ENCODE measurements at places on chromosomes 2 and 18.

- no peak for DNase-seq
Measured at GRCh38 chr18:78699499-78699898, 280.1 kb upstream of the SALL3 start.

DNA sequence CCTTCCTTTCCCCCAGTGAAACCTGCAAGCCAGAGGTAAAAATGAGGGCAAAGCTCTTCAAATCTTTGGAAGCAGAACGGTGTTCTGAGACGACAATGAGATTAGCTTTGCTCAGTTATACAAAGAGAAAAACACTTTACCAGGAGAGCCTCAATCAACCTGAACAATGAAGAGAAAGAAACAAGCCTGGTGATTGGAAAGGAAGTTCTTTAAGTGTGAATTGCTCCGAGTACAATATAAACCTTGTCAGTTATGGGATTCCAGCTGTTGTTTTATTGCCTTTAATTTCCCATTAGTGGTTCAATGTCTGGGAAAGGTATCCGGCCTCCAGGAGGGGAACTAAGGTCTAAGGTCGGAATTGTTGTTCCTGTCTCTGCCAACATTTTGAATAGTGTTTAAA is 901.6 kb downstream of the EPHA4 start:
- no peak for DNase-seq

GRCh38 chr2:20179466-20179754 is 45.5 kb downstream of the SDC1 start:
- DNase-seq, result no peak

DNA sequence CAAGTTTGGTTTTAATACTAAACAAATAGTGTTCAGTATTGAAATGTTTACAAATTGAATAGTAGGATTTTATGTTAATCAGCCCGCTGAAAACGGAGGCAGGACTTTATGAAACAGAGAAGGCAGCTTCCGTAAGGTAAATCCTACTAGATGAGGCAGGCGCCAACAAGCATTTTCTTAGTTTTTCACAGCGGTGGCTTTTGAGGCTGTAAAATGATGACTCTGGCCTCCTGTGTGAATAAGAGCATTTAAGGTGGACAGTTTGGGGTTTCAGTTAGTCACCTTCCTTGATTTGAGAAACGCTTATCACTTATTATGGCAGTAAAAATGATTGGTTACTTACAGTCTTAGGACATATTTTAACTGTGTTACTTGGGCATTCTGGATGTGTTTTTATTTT is 212.9 kb downstream of the PTGR3 start:
- DNase-seq, result no peak

DNA sequence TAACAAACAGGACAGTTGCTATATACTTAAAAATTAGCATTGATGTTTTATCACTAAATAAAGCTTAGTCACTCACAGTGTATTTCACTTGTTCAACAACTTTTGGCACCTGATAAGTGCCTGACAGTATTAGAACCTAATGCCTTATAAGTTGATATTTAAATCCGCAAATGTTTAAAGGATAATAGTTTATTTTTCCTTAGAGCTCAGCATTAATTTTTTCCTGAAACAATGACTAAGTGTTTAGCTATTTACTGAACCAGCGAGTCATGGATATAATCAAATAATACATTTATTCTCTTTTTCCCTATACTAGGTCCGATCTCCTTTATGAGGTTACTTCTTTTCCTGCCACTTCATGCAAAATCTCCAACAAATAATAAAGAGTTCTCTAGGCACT is 146.0 kb upstream of the PGAP1 start:
- DNase-seq, result no peak

- no peak for DNase-seq
Measured at GRCh38 chr2:152565884-152566727, 151.2 kb downstream of the PRPF40A start.

DNA sequence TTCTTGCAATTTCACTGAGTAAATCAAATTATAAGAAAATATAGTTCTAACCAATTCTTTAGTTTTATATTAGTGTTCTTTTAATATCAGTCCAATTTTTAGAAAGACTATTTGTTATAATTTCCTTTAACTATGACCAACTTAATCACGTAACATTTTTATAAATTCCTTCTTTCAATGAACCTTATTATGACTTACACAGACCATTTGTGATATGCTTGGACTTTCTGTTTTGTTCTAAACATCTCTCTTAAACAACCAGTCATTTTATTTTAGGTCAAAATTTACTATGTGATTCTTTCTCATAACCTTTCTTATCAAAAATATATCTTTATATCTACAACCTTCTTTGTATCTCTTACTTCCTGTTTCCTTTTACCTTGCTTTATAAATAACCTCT is 39.5 kb upstream of the DYNAP start:
- no peak for DNase-seq

DNA sequence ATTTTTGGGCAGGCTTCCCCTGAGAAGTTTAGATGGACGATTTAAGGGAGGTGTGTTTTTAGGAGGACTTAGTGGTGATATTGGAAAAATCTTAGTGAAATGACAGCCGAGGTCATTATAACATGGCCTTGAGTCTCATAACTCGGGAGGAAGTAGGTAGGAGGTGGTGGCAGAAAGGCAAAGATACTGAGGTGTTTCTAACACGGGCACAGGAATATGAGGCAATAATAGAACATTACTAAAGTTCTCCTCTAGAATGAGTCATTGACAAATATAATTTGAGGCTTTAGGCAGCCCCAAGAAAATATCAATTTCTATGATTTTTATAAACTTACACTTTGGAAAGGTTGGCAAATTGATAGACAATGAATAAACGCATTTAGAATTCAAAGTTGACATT is 146.1 kb upstream of the ZEB2 start:
- no peak for DNase-seq

- DNase-seq, result no peak
Measured at GRCh38 chr2:222572264-222572721, 83.6 kb downstream of the FARSB start.

DNA sequence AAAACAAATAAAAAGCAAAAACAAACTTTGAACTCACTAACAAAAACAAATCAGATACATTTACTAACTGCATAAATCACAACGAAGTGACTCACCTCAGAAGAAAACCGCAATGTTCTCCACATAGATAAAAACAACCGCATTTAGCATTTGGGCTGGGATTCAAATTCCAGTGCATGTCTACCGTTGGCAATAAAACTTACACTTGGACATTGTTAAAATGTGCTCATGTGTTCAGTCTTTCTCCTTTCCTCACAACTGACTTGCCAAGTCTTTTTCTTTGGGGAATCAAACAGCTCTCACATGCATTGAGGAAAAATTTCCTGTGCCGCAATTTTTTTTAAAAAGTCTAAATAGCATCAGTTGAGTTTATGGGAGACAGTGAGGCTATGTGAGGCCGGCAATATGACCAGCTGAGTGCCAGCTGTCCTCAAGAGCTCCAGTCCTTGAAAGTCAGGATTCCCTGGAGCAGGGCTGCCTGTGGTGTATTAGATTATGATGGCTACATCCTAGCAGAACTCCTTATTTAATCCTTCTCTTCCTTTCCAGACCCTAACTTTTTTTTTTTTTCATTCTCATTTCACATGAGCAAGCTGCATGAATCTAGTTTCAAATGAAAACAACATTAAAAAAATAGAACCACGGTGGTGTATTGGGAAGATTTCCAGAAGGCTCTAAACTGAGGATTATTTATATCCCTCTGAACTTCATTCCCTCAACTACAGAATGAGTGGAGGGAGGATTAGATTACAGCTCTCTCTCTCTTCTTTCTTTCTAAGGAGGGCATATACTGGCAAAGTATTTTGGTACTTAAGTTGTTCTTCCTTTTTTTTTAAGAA is 70.2 kb upstream of the MEIS1 start:
- no peak for DNase-seq

DNA sequence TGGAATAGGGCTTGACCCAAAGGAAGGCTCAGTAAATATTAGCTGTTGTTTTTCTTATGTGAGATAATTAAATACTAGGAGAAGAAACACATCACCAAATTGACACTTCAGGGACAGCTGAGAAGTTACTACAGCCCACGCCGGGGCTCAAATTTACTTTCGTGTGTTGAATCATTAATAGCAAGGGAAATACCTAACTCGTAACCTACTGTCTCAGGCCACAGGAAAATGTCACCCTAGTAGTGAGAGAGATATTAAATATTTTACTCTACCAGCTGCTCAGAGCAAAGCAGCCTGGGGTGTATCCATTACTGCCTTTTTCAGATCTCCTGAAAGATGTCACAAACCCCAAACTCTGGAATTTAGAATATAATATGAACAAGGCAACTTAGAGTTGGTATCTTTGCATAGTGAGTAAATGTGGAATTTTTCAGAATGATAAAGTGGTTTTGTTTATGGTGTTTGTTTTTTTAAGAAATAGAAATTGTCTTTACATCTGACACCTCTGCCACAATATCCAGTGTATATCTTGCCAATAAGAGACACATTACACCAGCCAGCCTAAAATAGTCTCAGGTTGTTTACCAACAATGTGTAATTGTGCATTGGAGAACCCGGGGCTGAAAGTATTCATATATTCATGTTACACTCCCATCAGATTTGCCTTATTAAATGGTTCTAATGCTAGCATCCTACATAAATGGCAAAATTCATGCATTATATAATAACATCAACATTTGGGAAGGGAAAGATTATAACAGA is 48.4 kb downstream of the ATP8B1 start:
- no peak for DNase-seq

DNA sequence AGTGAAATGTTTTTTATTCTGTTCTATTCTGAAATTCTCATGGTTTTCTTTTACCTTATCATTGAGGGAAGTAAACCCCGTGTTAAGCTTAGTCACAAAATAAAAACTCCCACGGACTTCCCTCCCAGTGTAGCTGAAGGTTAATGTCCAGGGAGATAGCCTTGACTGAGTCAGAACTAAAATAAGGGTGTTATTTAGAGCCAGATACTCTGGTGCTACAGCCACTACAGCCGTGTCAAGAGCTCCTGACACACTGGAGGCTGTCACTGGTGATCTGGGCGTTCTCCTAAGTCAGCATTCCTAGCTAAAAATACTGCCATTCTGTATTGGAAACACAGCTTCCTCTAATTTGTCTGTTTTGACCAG is 82.0 kb upstream of the RANBP2 start:
- DNase-seq, result no peak

- DNase-seq, result no peak
Measured at GRCh38 chr2:60355849-60356261, 197.6 kb downstream of the BCL11A start.

- DNase-seq, result no peak
Measured at GRCh38 chr2:116132833-116133232, 1681.7 kb upstream of the DDX18 start.

- DNase-seq, result no peak
Measured at GRCh38 chr2:121129692-121130091, 155.3 kb downstream of the TFCP2L1 start.

DNA sequence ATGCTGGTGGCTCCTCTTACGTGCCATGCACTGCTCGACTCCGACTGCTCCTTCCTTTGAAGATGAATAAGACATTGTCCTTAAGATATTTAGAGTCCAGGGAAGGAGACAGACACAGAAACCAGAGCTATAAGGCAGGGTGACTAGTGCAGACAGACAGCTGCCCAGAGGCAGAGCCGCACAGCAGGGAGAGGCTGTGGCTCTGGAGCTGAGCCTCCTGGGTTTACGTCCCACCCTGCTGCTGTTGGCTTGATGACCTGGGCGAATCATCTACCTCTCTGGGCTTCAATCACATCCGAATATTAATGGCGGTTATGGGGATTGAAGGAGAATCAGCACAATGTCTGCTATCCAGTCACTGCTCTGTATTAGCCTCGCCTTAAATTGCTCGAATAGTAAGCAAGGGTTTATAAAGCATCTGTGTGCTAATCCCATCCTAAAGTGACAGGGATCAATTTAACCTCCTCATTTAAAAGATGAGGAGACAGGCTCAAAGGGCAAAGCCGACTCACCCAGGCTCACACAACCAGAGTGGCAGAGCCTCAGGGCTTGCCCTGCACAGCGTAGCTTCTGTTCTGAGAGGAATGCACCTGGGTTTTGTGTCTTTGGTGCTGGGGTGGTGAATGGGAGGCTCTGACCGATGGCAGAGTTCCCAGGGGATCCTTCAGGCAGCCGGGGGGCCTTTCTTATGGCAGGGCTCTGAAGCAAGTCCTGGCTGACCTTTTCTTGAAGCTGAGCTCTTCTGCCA is 284.1 kb downstream of the MYCN start:
- DNase-seq, result no peak

DNA sequence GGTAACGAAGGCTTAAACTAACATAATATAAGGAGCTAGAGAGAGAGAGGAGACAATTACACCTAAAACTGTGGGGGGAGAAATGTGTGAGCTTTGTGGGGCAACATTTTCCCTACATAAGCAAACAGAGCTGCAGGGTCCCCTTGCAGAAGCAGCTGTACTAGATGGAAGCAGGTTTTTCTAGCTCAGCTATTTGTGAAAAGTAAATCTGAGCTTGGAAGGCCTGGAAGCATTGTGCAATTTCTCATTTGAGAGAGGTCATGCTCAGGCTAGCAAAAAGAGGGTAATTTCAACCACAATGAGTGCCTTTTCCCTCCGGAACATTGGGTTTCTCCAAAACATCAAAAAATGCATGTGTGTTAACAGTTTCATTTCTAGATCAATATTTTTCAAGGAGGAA is 130.0 kb downstream of the ARL4C start:
- no peak for DNase-seq

DNA sequence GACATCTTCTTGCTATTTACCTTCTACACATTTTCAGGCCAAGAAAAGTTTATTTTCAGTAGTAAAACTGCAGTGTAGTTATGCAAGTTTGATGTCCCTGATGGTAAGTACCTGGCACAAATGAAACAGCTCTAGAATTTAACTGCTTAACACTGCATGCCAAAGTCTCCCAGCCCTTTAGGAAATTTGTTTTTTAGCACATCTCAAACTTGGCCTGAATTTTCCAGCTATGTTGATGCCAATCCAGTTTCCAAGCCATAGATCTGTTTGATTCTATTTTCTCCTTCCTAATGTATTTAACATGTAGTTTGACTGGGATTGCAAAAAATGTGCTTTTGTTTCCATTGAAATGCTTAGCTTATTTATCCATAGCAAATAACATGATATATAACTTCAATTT is 29.3 kb upstream of the ZNF385B start:
- no peak for DNase-seq

DNA sequence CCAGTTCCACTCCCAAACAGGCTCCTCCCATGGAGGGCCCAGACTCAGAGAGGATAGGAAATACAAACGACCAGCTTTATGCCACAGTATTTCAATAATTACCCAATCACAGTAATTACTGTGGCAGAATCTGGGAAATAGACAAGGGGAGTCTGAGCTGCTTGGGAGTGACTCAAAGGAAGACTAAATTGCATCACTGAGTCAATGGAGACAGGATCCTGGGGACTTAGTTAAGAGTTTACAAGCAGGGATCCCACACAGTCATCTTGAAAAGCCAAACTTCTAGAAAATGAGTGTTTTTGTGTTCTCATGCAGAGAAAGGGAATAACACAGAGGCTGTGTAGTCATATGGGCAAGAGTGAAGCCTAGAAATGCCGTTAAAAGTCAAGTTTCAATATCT is 1142.1 kb downstream of the CNTNAP5 start:
- DNase-seq, result no peak

GRCh38 chr2:7165736-7166135 is 248.5 kb downstream of the RNF144A start:
- no peak for DNase-seq

- DNase-seq, result no peak
Measured at GRCh38 chr2:221484761-221485502, 87.2 kb downstream of the EPHA4 start.

Data from activated T-helper 1 cell treated with anti-CD3 and anti-CD28 coated beads, Interleukin-2, amount 50 U/mL, for 16 hours (primary cell).